Tongue (tissue), 3 donors: ENCODE measurements at places on chromosomes 7 and 10. TPM values are rescaled to one million over a fixed set of nuclear protein-coding genes. Genes with fewer than 3 reads are reported as not detected.

The SSC4D gene
- total RNA-seq = 0.41 TPM

The EN2 gene
- not detected for total RNA-seq

DNA sequence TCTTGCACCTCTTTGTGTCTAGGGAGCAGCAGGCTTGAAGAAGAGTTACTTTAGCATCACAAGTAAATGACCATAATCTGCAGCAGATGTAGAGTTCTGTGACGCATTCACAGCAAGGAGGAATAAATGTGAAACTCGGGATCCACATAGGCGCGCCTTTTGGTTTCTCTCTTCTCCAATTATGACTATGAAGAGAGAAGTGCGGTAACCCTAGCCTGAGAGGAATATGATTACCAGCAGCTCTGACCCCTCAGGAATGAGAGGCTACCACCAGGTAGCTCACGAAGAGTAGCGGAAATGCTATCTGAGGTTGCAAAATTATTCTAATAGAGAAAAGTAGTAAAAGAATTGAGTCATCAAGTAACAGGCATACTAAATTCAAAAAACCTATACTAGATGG lies 25.2 kb upstream of the DMTF1 start:
- no peak for DNase-seq

DNA sequence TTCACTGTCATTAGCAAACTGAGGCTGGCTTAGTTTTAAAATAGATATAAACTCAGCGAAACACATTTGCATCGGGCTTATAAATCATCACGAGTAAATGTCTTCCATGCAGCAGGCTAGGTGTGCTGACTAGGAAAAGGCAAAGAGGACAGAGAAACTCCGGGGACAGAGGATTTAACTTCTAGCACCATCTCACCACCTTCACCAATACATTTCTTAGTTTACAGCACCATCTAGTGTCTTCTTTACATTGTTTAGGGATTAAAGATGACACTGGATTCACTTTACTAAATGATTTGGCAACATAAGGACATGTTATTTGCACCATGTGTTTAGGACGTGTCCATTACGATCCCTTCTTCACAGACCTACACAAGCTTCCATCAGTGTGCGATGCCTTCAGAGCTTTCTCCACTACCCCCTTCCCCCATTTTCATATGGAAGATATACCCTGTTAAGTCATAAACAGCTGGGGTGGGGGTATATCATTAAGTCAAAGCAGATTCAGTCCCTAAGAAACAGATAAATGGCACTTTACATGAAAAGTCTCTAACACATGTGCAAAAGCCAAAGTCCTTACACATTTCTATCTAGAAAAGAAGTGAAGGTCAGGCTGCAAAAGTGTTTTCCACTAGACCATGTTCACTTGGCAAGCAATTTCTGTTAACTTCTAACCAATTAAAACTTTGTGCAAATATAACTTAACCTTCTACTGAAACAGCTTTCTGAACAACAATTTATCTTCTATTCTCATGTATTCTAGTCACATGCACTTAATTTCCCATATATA lies 103.3 kb downstream of the GRB10 start:
- peak; percentile 73 for DNase-seq

- no peak for DNase-seq
Observed at GRCh38 chr7:50292165-50292757, 12.3 kb upstream of the IKZF1 start.

DNA sequence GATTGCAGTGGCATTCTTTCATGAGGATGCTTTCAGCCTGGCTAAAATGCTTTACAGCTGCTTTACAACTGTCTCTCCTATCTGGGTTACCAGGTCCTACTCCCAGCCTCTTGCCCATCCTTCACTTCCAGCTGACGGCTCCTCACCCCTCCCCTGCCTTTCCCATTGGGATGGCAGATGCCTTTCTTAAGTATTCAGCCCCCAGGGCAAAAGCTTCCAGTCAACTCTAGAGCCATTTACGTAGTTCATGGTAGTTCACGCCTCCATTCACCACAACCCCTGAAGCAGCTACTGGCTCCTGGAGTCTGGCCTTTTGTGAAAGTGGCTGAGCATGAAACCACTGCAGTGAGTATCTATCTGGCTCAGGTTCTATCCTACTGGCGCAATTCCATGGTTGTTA lies 17.2 kb upstream of the BMPER start:
- no peak for DNase-seq

DNA sequence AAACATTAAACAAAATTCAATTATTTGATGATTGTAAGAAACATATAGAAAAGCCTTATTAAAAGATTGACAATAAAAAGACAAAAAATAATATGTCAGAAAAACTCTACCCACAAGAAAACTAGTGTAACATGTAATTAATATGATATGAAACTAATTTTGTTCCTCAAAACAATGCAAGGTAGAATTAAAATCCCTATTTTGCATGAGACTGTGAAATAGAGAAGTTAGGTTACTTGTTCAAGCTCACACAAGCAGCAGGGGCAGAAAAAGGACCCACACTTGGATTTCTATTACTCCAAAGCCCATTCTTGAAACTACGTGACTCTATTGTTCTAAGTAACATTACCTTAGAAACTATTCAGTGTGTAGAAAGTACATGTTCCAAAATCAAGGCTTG lies 96.4 kb downstream of the KCNMA1 start:
- no peak for DNase-seq

DNA sequence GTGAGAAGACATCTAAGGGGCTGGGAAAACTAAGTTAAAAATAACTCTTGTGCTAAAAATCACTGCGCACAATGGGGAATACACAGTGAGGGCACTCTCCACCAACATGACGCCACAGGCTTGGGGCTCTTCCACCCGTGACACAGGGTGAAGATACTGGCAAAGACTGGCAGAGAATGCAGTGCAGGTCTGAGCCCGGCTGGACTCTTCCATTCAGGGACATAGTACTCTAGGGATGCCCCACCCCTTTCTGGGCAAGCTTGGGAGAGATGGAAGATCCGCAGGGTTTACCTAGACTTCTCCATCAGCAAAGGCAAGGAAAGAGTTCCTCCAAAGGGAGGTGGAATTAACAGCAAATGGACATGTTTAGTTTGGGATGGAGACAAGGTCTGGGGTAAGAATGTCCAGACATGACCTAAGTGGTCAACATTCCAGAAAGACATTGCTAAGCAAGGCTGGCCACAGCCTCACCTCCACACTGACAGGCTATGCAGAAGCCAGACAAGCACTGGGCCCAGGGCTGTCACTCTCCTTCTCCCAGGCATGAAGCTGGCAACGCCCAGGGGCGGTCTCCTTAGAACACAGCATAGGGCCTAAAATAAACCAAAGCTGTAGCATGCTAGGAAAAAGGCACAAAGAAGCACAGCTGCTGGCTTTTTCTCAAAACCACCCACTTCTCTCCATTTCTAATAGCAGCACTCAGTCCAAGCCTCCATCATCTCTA lies 28.1 kb downstream of the XPNPEP1 start:
- peak; percentile 66 for DNase-seq

DNA sequence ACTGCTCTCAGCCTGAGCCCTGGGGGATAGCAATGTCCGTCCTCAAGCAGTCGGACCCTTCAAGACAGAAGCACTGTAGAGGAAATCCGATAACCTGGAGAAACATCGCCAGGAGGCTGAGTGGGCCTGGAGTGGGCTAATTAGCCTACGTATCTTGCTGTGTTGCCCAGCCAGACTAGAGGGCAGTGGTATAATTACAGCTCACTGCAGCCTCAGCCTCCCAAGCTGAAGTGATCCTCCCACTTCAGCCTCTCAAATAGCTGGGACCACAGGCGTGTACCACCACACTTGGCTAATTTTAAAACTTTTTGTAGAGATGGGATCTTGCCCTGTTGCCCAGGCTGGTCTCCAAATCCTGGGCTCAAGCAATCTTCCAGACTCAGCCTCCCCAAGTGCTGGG lies 21.7 kb downstream of the LYZL2 start:
- no peak for DNase-seq

DNA sequence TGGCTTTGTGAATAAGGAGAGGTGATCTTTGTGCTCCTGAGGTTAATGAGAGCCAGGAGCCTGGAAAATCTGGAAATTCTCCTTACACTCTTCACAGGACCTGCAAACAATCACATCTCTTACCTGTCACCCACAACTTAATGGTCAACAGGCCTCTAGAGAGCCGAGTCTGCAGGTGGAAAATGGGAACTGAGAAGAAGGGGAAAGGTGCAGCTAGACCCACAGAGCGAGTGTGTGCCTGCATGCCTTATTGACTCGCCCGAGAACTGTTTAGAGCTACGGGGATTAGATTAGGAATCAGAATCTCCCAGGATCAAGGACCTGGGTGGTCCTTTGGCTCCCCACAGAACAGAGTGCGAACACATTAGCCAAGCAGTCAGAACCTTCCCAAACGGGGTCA lies 329.6 kb downstream of the PTEN start:
- no peak for DNase-seq

DNA sequence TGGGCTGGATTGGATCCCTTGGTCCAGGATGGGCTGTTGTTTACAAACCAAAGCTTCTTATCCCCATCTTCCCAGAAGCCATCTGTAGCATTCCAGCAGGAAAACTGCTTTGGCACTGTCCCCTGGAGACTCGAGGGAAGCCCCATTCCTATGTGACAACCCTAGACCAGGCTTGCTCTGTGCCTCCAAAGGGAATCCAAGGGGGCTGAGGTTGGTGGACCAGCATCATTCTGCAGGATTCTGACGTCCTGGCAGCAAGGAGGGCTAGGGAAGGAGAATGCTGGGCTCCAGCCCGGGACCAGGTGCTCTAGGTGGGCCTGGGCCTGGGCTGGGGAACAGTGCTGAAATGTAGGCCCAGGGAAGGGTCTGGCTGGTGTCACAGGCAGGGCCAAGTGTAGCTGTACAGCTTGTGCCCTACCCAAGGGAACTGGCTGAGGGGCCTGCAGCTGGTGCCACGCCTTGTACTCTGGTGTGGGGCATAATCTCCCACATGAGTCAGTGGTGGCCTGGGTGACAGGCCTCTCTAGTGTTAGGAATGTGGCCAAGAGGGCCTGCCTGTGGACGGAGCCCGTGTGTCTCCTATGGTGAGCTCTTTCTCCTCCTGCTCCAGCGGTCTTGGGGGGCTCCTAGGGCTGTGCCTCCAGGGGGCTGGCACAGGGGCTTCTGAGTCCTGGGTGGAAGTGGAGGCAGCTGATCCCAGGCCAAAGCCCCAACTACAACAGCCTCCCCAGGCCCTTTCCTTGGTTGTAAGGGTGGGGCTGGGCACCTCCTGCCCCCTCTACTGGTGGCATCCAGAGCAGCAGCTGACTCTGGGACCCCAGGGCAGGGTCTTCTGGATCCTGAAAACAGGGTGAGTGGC lies 25.2 kb downstream of the TRIM8 start:
- DNase-seq = peak; percentile 84

DNA sequence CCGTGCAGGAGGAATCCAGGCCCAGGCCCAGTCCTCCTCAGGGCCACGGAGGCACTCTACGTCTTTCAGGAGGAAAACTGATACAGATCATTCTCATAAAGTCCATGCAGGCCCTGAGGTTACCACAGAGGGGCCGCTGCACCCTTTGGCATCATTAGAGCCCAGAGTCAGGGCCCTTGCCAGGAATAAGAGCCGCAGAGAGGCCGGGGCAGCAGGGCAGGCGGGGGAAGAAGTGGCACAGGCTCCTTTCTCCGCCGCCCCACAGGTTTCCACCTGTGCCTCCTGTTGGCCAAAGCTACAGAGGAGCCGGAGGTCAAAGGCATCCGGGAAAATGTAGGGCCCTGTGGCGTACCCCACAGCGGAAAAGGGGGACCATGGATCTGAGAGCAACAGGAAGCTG lies 366.6 kb upstream of the SHH start:
- no peak for DNase-seq

DNA sequence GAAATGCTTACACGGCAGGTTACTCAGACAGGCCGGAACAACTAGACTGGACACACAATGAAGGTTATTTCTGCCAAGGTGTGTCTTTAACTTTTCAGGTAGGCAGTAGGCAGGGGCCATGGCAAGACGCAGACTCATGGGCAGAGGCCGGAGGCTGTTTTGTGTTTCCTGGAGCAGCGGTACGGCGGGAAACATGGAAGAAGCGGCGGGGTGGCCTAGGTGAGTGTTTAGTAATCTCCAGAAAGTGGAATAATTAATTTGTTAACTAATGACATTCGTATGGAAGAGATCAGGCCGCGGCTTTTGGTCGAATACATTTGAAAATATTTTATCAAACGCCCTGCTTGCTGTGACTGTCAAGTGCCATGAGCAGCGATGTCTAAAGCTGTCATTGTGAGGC lies 277.8 kb downstream of the WDR37 start:
- no peak for DNase-seq
